ENCODE measurements at places on chromosomes 2 and 18. TPM values are rescaled to one million over a fixed set of nuclear protein-coding genes. Genes with fewer than 3 reads are reported as not detected.

Gene VAMP8
- total RNA-seq = 1.8 TPM

Gene SEMA4F
- 4.1 TPM for total RNA-seq

Gene SLC30A3
- under 0.01 TPM for total RNA-seq

Gene CDH19
- total RNA-seq = not detected

Gene CDH2
- total RNA-seq = 33.7 TPM

Gene STPG4
- total RNA-seq = 0.37 TPM

Gene RBM44
- 0.14 TPM for total RNA-seq

Gene KIF3C
- total RNA-seq = 7.0 TPM

Gene NXPH2
- total RNA-seq = not detected

Data from smooth muscle cell of bladder (primary cell).